Activated CD4-positive, alpha-beta T cell treated with anti-CD3 and anti-CD28 coated beads, Interleukin-2, amount 10 ng/mL, durations not matched to agents 24 days and 14 days (primary cell): ENCODE measurements at places on chromosomes 3 and 15. TPM values are rescaled to one million over a fixed set of nuclear protein-coding genes. Genes with fewer than 3 reads are reported as not detected.

The RTP3 gene
- not detected in 2 replicates for total RNA-seq

The FGD5 gene
- total RNA-seq, result 0.14 TPM in 1 of 2 replicates, not detected in the other

The UNC13C gene
- not detected in 2 replicates for total RNA-seq

The SEC22A gene
- total RNA-seq, result 16.3 and 18.7 TPM in 2 replicates

- H3K36me3 ChIP-seq, result no peaks in the 10 kb centered on the region
- no peak overlapping the region for H3K27ac ChIP-seq
- no peaks in the 10 kb centered on the region for H3K4me1 ChIP-seq
These were observed 9.7 kb downstream of the ITIH4 start for GRCh38 chr3:52820736-52821135.

The NRROS gene
- 38.2 and 39.0 TPM in 2 replicates for total RNA-seq

- H3K4me1 ChIP-seq, result no peaks in the 10 kb centered on the region
- H3K27ac ChIP-seq, result no peak overlapping the region
- no peak overlapping the region for H3K4me3 ChIP-seq
- no peaks in the 10 kb centered on the region for H3K27me3 ChIP-seq
These were observed 366.3 kb downstream of the FEZF2 start for GRCh38 chr3:62007036-62007435.

DNA sequence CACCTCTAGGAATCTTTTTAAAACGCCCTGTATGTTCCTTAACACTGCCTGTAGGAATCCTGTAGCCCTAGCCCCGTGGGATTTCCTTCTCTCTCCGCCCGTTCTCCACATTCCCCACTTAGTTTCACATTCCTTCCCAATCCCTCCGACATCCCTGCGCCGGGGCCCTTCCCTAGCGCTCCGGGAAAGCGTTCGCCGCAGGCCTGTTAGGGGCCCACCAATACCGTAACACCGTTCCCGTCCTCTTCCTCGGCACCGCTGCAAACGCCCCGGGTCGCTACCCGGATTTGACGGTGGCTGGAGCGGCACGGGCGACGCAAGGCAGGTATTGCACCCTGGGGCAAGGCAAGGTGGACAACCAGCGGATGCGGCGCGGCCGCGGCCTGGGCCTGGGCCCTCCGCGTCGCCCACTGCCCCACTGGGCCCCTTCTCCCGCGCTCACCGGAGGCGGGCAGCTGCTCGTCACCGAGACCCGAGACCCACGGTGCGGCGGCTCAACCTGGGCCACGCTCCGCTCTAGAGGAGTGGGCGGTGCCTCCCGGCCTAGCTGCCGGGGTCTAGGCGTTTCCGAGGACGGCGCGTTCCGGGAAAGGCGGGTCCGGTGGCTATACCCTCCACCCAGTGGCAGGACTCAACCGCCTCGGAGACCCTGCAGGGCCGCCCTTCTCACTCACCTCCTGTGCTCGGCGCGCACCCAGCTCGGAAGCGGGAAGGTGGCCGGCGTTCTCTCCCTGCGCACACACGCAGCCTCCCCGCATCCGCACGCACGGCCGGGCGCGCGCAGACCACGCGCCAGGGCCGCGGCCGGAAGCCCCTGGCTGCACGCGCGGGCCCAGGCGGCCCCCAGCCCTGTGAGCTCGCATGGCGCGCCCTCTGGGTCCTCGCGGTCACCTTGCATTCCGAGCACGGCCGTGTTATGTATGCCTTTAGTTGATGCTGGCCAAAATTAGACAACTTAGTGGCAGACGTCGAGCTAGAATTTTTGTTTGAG, at the start of gene B3GALNT1:
Gene B3GALNT1, minus strand, starts transcription at position 789 of the 991 bp plus-strand sequence. CDS start 18,595 bp downstream, outside the sequence.
- H3K27me3 ChIP-seq, result peaks cover 20% of the 10 kb centered on the region
- peak within 1 kb of the TSS; percentile 1 for H3K27ac ChIP-seq
- peak; percentile 79 for DNase-seq
- peaks cover 1% of the 10 kb centered on the region for H3K36me3 ChIP-seq
- H3K4me1 ChIP-seq, result peaks cover 15% of the 10 kb centered on the region

The CDC25A gene
- total RNA-seq, result 57.0 and 60.2 TPM in 2 replicates

- H3K27me3 ChIP-seq, result no peaks in the 10 kb centered on the region
- no peak overlapping the region for H3K27ac ChIP-seq
- no peak overlapping the region for H3K4me3 ChIP-seq
- no peak for DNase-seq
These were observed 3.5 kb upstream of the CHAC1 start for GRCh38 chr15:40949756-40950207.

- no peak overlapping the region for H3K4me3 ChIP-seq
- DNase-seq, result no peak
- H3K4me1 ChIP-seq, result no peaks in the 10 kb centered on the region
- H3K27me3 ChIP-seq, result no peaks in the 10 kb centered on the region
These were observed 871.8 kb downstream of the OTOL1 start for GRCh38 chr3:162368417-162368816.

The CCR2 gene
- total RNA-seq, result 6.1 and 6.8 TPM in 2 replicates

DNA sequence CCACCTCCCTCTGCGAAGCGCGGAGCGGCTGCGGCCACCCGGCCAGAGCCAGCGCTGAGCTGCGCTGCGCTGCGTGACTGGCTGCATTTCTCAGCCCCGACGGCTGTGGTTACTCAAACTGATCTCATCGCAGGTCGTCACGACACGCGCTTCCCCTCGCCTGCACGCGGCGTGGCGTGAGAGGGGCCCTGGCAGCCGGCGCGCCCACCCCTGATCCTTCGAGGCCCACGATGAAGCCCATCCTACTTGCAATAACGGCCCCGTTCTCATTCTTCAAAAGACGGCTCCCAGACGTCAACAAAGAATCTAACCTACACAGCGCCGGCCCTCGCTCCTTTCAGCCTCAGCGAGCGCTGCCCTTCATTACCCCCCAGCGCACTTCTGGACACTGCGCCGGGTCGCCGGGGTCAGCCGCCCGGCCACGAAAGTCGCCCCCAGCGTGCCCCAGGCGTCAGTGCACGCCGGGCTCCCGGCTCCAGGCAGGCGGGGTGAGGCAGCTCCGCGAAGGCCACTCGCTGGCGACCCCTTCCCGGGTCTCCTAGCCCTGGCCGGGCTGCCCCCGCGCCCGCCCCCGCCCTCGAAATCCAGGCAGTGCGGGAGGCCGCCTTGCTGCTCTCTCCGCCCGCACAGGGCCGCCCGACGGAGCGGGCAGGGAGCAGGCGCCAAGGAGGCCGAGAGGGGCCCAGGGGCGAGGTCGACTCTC, 9.9 kb upstream of the LEKR1 start:
- H3K4me3 ChIP-seq, result peak overlapping the region; percentile 92
- H3K36me3 ChIP-seq, result peaks cover 6% of the 10 kb centered on the region
- peak; percentile 86 for DNase-seq

GRCh38 chr15:72342385-72342784, 22.4 kb upstream of the CELF6 start:
- H3K36me3 ChIP-seq, result peaks cover 11% of the 10 kb centered on the region
- H3K4me1 ChIP-seq, result no peaks in the 10 kb centered on the region
- H3K27me3 ChIP-seq, result no peaks in the 10 kb centered on the region
- H3K4me3 ChIP-seq, result no peak overlapping the region
- H3K27ac ChIP-seq, result no peak overlapping the region
- peak; percentile 80 for DNase-seq

The CDHR4 gene
- total RNA-seq, result not detected in 2 replicates

The IGDCC3 gene
- total RNA-seq, result not detected in 2 replicates

- peaks cover 7% of the 10 kb centered on the region for H3K27me3 ChIP-seq
- H3K27ac ChIP-seq, result peak overlapping the region; percentile 0
- no peaks in the 10 kb centered on the region for H3K36me3 ChIP-seq
These were observed 56.5 kb downstream of the RPLP1 start for GRCh38 chr15:69509131-69509530.

GRCh38 chr3:181134873-181135272, 145.3 kb upstream of the DNAJC19 start:
- H3K36me3 ChIP-seq, result no peaks in the 10 kb centered on the region
- no peak for DNase-seq
- H3K27ac ChIP-seq, result no peak overlapping the region
- no peak overlapping the region for H3K4me3 ChIP-seq
- H3K4me1 ChIP-seq, result no peaks in the 10 kb centered on the region

DNA sequence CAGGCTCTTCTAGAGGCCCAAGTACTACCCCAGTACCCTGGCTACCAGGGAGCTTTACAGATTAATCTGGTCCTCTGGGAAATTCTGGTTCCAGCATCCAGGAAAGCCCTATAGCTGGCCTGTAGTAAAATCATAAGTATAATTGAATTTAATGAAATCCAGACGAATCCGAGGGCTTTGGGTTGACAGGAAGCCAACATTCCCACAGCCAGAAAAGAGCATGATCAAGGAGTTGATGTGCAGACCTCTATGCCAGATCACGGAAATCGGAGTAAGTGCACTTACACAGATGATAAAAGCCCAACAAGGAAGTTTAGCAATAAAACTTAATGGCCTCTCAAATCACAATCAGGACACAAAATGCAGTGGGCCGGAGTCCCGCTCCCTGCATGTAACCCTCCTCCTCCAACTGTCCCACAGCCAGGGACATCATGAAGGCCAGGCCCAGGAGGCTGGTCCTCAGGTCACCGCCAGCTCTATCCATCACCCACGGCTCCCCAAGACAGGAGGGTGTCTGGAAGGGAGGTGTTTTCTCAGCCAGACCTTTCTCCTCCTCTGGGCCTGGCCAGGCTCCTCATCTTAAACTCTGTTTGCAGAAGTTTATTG, 62.8 kb upstream of the SEC22A start:
- H3K4me3 ChIP-seq, result no peak overlapping the region
- no peak overlapping the region for H3K27ac ChIP-seq
- no peaks in the 10 kb centered on the region for H3K4me1 ChIP-seq
- no peaks in the 10 kb centered on the region for H3K27me3 ChIP-seq

- H3K36me3 ChIP-seq, result no peaks in the 10 kb centered on the region
- H3K27me3 ChIP-seq, result no peaks in the 10 kb centered on the region
- no peak overlapping the region for H3K27ac ChIP-seq
These were observed 235.7 kb downstream of the NTRK3 start for GRCh38 chr15:88020806-88021205.

GRCh38 chr15:38080651-38081275, 146.3 kb downstream of the TMCO5A start:
- peaks cover 33% of the 10 kb centered on the region for H3K27me3 ChIP-seq
- H3K4me3 ChIP-seq, result no peak overlapping the region
- DNase-seq, result no peak
- H3K27ac ChIP-seq, result no peak overlapping the region
- H3K36me3 ChIP-seq, result no peaks in the 10 kb centered on the region

DNA sequence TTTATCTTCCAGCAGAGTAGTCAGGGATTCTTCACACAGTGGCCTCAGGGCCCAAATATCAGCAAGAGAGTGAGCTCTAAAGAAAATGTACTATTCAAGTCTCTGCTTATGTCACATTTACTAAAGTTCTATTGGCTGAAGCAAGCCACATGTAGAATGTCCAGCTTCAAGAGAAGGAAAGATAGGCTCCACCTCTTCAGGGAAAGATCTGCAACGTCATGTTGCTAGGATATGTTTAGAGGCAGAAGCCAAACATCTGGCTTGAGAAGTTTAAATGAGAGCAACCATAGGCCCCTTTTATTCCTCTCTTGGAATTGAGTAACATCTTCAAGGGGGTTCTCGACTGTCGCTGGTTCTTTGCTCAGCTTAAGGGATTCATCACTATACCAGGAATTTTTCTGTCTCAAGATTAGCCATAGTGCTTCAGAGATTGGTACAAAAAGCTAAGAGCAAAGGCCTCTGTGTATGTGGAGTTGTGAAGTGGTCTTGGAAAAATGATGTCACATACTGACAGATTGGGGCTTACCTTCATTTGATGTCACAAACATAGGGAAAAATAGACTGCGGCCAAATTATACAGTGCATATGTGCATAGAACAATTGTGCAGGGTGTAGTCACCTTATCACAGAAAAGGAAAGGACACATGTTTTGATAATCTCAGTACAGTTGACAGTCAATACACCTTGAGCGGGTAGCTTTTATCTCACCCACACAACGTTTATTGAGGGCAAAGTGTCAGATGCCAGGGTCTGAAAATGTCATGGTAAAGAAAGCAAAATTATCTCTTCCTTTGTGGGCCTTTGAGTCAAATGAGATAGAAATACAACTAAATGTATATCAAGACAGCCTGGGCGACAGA, 11.3 kb upstream of the THRB start:
- no peaks in the 10 kb centered on the region for H3K4me1 ChIP-seq
- no peaks in the 10 kb centered on the region for H3K27me3 ChIP-seq
- H3K36me3 ChIP-seq, result no peaks in the 10 kb centered on the region
- no peak overlapping the region for H3K27ac ChIP-seq
- no peak overlapping the region for H3K4me3 ChIP-seq

The PCSK6 gene
- 4.7 and 5.4 TPM in 2 replicates for total RNA-seq

DNA sequence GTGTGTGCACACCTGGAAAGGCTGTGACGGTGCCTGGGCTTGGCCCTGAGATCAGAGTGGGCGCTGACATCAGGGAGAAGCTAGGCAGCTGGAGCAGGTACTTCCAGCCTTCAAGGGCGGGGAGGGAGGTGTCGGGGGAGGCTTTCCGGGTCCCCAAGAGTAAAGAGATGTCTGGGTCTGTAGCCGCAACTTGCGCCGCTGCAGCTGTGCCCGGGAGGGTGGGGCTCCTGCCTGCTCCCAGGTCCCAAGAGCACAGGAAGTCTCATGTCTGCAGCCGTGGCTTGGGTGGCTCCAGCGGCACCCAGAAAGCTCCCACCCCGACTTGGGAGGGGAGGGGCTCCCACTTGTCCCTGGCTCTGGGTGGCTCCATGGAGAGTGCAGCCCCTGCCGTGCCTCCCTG, 103.2 kb upstream of the BNIP2 start:
- peak overlapping the region; percentile 48 for H3K4me3 ChIP-seq
- H3K27ac ChIP-seq, result no peak overlapping the region
- DNase-seq, result peak; percentile 62
- H3K27me3 ChIP-seq, result peaks cover 25% of the 10 kb centered on the region
- H3K4me1 ChIP-seq, result peaks cover 30% of the 10 kb centered on the region
- H3K36me3 ChIP-seq, result no peaks in the 10 kb centered on the region

- peaks cover 14% of the 10 kb centered on the region for H3K36me3 ChIP-seq
- no peaks in the 10 kb centered on the region for H3K4me1 ChIP-seq
- no peak overlapping the region for H3K27ac ChIP-seq
These were observed 101.2 kb upstream of the MEX3B start for GRCh38 chr15:82146990-82147461.

The C3orf85 gene
- total RNA-seq, result not detected in 2 replicates

DNA sequence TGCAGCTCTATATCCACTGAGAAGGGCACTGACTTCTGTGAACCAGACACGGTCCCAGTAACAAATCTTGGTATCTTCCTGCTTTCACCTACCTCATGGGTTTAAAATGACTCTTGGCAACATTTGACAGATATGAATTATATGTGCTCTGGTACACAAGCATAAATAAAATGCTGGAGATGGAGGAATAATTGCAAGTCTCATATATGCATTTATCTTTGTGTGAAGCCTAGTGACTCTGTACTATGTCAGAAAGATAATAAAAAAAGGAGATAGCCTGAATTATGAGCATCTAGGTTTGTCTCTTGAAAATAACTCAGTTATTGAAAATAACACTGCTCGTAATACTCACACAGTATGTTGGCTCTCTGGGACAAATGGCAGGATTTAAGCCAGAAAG, 167.1 kb upstream of the CRBN start:
- no peak for DNase-seq
- H3K27me3 ChIP-seq, result no peaks in the 10 kb centered on the region
- H3K4me1 ChIP-seq, result no peaks in the 10 kb centered on the region
- no peak overlapping the region for H3K27ac ChIP-seq

- no peak overlapping the region for H3K4me3 ChIP-seq
- H3K36me3 ChIP-seq, result peaks cover 2% of the 10 kb centered on the region
These were observed 7.6 kb upstream of the FOXP1 start for GRCh38 chr3:71591101-71591500.

GRCh38 chr15:70474471-70475406, 288.6 kb downstream of the UACA start:
- peak overlapping the region; percentile 25 for H3K27ac ChIP-seq
- peak overlapping the region; percentile 53 for H3K4me3 ChIP-seq
- H3K4me1 ChIP-seq, result peaks cover 40% of the 10 kb centered on the region
- DNase-seq, result peak; percentile 75
- H3K27me3 ChIP-seq, result peaks cover 51% of the 10 kb centered on the region

GRCh38 chr3:160099834-160100233, 111.2 kb downstream of the IL12A start:
- no peaks in the 10 kb centered on the region for H3K4me1 ChIP-seq
- H3K27me3 ChIP-seq, result peaks cover 4% of the 10 kb centered on the region
- H3K27ac ChIP-seq, result no peak overlapping the region
- no peaks in the 10 kb centered on the region for H3K36me3 ChIP-seq
- no peak for DNase-seq
- no peak overlapping the region for H3K4me3 ChIP-seq
